ENCODE measurements at places on chromosomes 7 and 10.

DNA sequence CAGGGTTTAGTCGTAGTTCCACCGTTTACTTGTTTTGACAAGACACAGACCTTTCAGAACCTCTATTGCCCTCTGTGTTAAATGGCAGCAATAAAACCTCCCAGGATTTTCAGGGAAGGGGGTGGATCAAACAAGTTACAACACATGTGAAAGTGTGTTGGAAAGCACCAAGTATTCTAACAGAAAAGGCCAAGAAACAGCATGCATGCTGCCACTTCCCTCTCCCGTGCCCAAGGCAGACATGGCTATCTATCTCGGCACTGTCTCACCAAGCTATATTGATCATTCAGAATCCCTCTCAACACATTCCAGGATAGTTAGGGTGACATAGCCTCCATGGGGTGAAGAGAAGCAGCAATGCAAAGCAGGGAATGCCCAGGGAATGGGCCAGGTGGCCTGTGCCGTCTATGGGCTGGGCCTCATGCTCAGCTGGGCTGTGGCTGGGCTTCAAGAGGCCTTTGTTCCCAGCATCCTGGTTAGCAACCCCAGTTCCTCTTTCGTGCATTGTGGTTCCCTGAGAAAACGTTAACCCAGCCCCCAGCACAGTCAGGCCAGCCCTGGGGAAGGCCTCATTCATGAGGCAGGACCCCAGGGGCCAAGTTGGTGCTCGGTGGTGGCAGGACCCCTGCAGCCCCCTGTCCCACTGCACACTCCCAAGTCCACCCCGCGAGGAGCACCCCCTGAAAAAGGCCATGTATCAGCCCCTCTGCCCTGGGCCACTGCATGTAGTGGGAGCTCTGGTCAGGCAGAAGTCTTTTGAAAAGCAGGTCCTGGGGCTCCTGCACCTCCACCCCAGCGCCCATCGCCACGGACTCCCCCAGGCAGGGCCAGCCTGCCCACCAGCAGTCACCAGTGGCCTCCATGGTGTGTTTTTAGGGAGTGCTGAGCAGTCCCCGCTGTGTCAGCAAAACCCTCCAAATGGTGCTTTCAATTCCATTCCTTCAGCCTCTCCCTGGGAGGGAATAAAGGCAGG lies 25.5 kb downstream of the VSIR start:
- no peak for DNase-seq

DNA sequence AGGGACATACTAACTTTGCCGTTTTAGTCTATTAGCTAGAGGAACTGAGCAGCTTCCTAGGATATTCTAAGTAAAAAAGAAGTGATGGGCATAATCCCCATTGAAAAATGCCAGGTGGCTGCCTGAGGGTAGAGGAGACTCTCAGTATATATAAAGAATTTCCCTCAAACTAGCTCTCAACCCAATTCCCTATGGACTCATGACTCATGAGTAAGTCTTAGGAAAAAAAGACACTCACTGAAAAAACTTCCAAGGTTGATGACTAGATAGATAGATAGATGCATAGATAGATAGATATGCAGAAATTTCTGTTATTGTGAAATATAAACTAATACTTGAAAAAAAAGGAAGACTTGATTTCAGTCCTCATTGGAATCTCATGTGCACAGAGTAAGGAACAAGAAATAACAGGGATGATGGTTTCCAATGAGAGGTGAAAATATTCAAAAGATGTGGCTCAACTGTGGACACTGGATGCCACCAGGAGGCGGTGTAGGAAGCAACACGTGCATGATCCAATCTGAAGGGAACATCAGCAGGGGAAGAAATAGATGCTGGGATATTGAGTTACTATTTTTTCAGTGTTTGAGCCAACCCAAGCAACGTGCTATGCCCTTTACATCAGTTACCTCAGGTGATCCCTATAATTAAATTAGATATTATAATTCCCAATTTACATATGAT lies 711.0 kb upstream of the LRRTM3 start:
- no peak for DNase-seq

GRCh38 chr7:77316219-77316978 lies 99.8 kb downstream of the GSAP start:
- no peak for DNase-seq

DNA sequence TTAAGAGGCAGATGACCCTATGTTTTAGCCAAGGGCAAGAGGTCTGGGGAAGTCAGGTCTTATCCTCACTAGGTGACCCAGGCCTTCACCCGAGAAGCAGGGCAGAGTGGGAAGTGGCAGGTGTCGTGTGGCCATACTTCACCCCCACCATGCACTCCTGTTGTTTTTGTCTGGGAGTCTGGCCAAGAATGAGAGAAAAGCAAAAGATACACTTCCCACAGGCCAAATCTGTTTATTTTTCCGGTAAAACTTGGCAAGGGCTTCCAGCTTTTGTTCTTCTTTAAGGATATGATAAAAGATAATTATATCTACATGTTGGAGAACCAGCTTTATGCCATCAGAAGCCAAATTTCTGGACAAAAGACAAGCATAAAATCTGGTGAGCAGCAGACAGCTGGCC lies 137.4 kb upstream of the CDC14C start:
- DNase-seq = no peak

DNA sequence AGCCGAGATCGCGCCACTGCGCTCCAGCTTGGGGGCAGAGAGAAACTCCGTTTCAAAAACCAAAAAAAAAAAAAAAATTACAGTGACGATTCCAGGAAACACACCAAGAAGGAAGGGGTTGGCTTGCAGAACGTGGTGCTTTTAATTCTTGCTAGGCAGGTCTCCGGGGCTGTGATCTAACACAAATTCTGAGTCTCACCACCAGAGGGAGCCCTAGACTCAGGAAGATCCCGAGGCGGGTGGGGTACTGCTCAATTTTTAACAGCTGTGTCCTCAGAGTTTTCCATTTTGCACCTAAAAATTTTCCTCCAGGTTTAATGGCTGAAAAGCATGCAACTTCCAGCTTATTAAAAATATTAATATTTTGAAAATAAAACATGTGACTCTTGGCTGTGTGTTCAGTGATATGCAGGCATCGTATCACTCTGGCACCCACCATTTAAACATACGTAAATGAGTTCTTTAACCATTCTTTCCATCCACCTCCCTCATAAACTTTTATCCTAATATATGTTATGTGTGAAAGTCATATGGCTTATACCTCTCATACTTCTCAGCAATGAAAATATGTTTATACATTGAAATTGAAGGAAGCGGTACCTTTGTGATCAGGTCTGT lies 26.5 kb upstream of the NUB1 start:
- DNase-seq = no peak

DNA sequence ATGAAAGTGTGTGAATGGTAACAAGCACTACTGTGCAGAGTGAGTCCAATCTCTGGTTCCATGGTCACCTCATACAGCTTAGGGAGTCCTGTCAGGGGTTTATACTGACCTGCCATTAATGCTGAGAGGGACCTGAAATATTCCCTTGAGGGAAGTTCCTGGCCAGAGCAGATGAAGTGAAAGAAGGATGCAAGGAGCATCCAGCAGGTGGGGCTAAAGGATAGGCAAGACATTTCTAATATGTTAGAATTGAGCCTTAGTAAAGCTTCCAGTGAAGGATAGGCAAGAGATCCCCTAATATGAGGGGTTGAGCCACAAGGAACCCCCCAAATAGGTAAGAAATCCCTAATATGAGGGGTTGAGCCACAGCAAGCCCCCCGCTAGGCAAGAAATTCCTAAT lies 25.5 kb upstream of the FAM221A start:
- no peak for DNase-seq

GRCh38 chr10:27636816-27637215 lies 108.8 kb downstream of the MKX start:
- DNase-seq = no peak

DNA sequence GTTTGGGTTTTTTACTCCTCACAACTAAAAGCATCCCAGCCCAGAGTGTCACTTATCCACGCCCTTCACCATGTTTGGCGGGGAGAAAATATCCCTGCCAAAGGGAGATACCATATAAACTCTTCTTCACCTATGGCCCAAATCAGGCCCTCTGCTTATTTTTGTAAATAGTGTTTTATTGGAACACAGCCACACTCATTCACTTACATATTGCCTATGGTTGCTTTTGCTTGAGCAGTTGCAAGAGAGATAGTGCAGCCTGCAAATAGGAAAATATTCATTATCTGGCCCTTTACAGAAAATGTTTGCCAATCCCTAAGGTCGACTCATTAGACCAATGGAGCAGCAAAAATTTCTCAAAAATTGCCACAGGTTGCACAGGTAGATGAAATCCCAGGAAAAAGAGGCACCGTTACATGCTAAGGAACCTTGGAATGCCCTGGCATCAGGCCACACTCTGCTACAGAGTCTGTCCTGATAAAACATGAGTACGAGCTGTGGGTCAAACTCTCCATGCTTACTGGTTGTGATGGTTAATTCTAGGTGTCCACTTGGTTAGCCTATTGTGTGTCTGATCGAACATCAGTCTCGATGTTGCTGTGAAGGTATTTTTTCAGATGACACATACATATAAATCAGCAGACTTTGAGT lies 7.9 kb upstream of the RASSF4 start:
- peak; percentile 20 for DNase-seq

GRCh38 chr7:41826641-41827040 lies 123.8 kb upstream of the INHBA start:
- DNase-seq = no peak

DNA sequence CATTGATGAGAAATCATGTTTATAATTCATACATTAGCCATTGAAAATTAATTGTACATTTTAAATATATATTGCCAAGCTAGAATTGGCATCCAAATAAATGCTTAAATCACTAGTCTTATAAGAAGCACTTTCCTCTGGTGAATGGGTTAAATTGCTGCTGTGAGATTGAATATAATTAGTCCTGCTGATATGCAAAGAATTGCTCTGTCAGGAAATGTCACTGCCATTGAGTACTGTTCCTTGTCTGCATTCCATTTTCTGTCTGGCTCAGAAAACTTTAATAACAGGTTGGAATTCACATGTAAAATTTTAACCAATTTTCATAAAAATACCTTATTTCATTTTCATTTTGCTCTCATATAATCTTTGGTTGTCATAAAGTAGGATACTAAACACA lies 589.1 kb downstream of the MAGI2 start:
- no peak for DNase-seq

GRCh38 chr10:69600761-69601330 lies 27.6 kb upstream of the NEUROG3 start:
- no peak for DNase-seq

GRCh38 chr7:7848246-7848645 lies 120.3 kb upstream of the GLCCI1 start:
- DNase-seq = no peak

DNA sequence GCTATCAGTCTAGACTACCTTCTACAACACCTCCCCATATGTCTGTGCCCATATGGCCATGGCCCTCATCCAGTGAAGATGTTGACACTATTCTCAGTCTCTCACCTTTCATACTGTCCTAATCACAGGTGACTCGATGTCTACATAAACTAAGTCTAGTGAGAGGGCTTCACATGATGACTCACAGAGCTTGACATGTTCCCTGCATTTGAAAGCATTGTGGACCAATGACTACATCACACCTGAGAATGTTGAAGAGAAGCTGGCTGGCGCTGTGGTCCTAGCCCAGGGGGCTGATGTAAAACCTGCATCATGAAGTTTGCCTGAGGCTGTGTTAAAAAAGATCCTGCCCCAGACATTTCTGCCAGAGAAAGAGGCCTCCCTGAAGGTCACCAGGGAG lies 167.2 kb downstream of the NPSR1 start:
- DNase-seq = no peak

DNA sequence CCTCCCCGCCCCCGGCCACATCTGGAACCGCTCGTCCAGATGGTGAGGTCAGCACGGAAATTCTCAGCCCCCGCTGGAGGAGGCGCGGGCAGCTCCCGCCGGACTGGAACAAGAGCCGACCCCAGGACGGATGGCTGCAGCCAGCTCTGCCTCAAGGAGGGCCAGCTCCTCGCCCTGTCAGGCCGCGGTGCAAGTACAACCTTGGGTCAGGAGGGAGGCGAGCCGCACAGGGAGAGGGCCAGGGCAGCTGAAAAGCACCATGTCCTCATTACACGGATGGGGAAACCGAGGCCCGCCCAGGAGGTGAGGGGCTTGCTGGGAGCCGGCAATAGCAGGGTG lies 3.8 kb upstream of the GRIFIN start:
- no peak for DNase-seq

- no peak for DNase-seq
Measured at GRCh38 chr7:74404741-74405140, 49.0 kb upstream of the GTF2IRD1 start.

DNA sequence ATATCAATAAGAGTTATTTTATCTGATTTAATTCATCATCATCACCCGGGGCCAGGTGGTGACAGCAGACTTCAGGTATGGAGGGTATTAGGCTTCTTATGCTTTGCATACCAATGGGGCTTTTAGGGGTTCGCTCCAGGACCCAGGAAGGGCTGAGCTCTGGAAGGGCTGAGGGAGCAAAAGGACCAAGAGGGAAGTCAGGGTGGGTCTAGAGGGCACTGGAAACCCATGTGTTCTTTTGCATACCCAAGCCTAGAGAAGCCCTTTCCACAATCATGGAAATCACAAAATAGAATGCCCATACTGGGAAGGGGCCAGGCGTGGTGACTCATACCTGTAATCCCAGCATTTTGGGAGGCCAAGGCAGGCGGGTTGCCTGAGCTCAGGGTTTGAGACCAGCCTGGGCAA lies 30.9 kb upstream of the VCL start:
- no peak for DNase-seq

- DNase-seq = peak; percentile 64
Measured at GRCh38 chr7:4115442-4115841, 566.7 kb upstream of the FOXK1 start.

- no peak for DNase-seq
Measured at GRCh38 chr10:83517456-83517855, 621.9 kb upstream of the GHITM start.

DNA sequence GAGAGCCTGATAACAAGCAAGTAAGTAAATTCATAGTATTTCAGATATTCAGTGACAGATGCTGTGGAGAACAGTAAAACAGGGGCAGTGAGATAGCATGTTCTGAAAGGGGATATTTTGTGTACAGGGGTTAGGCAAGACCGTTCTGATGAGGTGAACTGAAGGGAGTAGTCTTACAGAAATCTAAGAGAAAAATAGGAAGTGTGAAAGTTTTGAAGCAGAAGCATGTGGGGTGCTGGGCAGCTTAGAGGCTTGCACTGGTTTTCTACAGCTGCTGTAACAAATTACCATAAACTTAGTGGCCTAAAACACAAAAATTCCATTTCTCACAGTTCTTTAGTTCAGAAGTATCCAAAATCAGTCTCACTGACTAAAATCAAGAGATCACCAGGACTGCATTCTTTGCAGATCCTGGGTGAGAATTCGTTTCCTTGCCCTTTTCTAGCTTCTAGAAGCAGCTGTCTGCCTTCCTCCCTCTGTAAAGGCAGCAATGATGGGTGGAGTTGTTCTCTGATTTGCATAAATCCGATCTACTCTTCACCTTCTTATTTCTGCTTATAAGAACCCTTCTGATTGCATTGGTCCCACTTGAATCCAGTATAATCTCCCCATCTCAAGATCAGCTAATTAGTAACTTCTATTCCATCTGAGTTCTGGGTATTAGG lies 7.5 kb upstream of the KLF14 start:
- no peak for DNase-seq

- no peak for DNase-seq
Measured at GRCh38 chr7:157153260-157153659, 14.5 kb downstream of the UBE3C start.

- DNase-seq = peak; percentile 55
Measured at GRCh38 chr10:71131508-71132088, 80.8 kb upstream of the UNC5B start.

- no peak for DNase-seq
Measured at GRCh38 chr10:93376372-93377293, 105.5 kb downstream of the MYOF start.

Data from mesenteric fat pad (tissue), 1 donor.